Muscle of leg (tissue), 16 donors: ENCODE measurements at places on chromosomes 1 and 21. TPM values are rescaled to one million over a fixed set of nuclear protein-coding genes. Genes with fewer than 3 reads are reported as not detected.

DNA sequence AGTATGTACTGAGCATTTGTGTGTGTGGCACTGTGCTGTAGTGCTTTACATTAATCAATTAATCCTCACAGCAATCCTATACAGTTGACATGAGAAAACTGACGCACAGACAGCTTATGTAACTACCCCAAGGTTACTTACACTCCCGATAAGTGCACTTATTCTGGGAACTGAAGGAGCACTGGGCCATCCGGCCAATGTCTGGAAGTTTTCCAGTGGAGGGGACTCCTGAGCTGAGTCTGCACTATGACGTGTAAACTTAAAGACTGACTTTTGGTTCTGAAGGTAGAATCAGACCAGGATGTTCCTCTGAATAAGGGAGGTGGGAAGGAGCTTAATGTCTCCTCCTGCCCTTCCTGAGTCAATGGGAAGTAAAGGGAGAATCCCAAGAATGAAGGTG lies 12.2 kb downstream of the TRABD2B start:
- no peak for DNase-seq

DNA sequence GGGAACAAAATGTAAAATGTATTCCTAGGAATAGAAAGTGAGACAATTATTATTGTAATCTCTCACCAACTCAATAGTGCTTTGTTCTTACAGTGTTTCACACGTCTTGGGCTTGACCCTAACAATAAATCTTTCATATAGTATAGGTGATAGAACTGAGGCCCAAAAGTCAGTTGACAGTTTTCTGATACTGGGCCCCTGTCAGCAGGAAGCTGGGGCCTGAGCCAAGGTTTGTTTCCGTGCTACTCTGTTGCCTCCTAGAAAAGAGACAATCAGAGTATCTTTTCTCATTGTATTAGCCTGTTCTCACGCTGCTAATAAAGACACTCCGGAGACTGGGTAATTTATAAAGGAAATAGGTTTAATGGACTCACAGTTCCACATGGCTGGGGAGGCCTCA lies 5.0 kb downstream of the RRP1B start:
- DNase-seq, result no peak

DNA sequence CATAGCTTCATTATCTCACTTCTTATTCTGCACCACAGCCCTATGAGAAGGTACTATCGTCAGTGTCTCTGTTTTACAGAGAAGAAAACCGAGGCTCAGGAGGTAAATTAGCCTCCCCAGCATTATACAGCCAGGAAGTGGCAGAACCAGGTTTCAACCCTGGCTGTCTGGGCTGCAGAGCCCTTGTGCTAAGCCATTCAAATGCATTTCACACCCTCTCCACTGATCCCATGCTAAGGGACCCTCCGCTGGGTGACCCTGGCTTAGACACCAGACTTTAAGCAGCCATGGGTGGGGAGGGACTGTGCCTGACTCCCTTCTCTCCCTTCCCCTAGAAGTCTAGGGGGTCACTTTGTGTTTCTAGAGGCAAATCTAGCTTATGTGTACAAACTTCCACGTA lies 87.5 kb downstream of the RRAGC start:
- no peak for DNase-seq

- DNase-seq, result no peak
Observed at GRCh38 chr1:231702331-231702730, 75.7 kb downstream of the DISC1 start.

DNA sequence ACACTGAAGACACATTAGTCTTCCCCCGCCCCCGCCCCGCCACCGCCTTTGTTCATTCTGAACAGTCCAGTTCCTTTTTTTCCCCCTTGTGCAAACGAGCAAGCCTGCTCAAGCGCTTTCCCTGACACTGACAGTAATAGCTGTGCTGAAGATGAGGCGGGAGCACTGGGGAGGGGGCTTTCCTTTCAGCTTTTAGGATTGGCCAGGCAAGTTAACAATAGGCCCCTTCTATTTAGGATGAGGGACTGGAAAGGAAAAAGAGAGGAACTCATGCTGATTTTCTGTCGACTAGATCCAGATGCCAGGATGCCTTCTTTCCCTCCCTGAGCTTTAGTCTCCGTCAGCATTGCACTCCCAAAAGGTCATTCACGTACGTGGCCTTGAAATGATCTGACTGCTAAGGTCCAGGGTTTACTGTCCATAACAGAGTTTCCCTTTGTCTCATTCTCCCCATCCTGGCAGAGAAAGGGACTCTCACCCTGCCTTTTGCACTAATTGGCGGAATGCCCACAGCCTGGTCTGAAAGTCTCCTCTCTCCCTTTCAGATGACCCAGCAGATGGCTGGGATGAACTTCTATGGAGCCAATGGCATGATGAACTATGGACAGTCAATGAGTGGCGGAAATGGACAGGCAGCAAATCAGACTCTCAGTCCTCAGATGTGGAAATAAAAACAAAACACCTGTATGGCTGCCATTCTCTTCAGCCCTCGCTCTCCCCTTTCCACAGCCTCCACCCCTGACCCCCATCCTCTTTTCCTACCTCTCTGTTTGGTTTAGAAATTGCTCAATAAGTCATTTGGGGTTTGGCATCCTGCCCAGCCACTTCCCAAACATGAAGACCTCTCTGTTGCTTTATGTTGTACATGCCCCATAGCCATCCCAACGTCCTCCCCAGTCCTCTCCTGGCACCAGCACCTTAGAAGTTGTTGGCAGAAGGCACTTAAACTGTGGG lies 28.6 kb upstream of the ZFP69B start:
- peak; percentile 32 for DNase-seq

DNA sequence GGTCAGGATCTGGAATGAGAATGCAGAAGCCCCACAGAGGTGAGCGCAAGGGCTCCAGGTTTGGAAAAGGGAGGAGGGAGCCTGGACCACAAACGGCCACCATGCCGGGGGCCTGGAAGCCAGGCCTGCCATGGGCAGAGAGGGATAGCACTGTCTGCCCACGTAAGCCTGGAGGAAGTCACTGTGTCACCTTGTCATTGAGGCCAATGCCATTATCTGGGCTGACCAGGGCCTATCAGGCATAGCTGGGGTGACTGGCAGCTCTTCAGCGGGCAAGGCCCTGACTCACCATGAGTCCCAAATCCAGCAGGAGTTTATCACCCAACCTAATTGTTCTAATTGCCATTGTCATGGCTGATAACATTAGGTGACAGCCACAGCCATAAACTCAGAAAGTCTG lies 84.6 kb downstream of the MATN1 start:
- DNase-seq, result no peak

- no peak for DNase-seq
Observed at GRCh38 chr1:19407494-19408096, 77.7 kb downstream of the CAPZB start.

GRCh38 chr1:37817481-37817880 lies 9.5 kb upstream of the YRDC start:
- DNase-seq, result no peak

GRCh38 chr21:26553898-26554297 lies 19.2 kb downstream of the CYYR1 start:
- no peak for DNase-seq

GRCh38 chr1:203671047-203671446 lies 44.4 kb downstream of the ATP2B4 start:
- no peak for DNase-seq

- DNase-seq, result no peak
Observed at GRCh38 chr21:42768324-42769121, 110.8 kb downstream of the WDR4 start.

DNA sequence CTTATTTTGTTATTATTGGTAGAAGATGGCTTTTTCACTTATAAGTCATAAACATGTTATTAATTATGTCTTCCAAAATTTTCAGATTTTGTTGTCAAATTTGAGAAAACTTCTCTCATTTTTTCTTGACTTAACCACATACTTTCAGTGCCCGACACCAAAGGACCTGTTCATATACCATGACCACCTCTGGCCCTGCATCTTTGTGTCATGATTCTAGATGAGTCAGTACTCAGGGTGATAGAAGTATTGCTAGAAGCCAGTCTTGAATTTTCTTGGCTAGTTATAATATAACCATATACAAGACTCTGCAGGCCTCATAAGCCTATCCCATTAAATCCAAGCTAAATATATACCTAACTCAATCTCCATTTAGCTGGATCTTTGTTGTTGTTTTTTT lies 35.4 kb upstream of the DPH5 start:
- no peak for DNase-seq

- no peak for DNase-seq
Observed at GRCh38 chr1:63874278-63874880, 100.6 kb downstream of the ROR1 start.

- peak; percentile 68 for DNase-seq
Observed at GRCh38 chr1:234683861-234684632, 74.1 kb upstream of the IRF2BP2 start.

GRCh38 chr21:38995731-38996130 lies 187.5 kb downstream of the PSMG1 start:
- no peak for DNase-seq

GRCh38 chr1:22418933-22419382 lies 32.7 kb upstream of the ZBTB40 start:
- peak; percentile 51 for DNase-seq

Gene CD164L2
- total RNA-seq, result not detected

Gene FHAD1
- total RNA-seq, result 1.7 TPM

Gene TMEM53
- total RNA-seq, result 3.5 TPM

Gene JAM2
- total RNA-seq, result 18.7 TPM

Gene SELP
- 1.2 TPM for total RNA-seq
